ENCODE measurements at places on chromosomes 2 and 18.

GRCh38 chr2:100286318-100286717 lies 36.0 kb downstream of the LONRF2 start:
- no peak for DNase-seq

DNA sequence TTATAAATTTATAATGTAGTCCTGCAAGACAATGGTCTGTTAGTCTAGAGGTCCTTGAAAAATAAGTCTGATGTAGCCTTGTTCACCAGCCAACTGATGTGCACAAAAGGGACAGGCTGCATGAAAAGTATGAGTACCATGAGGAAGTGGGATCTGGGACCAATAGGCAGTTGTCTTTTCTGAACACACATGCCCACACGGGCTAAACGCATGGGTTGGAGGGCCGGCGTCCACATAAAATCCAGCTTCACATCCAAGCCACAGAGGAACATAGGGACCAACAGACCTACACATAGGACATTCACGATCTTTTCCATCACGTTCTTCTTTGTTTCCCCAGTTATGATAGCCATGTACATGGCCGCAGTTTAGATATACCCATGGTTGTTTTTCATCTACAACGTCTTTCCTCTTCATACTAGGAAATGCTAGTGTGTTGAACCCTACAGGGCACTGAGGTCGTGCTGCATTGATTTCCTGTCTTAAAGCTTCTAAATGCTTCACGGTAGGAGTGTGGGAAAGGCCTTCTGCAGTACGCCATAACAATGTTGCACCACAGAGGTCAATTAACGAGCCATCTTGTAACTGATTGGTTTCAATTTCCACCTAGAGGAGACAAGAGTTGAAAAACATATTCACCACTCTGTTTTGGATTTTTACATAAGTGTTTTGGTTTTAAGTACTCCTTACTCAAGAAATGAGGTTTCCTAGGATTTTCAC lies 49.4 kb downstream of the PELI1 start:
- DNase-seq, result no peak

GRCh38 chr2:130796290-130796689 lies 40.4 kb upstream of the ARHGEF4 start:
- DNase-seq, result no peak

DNA sequence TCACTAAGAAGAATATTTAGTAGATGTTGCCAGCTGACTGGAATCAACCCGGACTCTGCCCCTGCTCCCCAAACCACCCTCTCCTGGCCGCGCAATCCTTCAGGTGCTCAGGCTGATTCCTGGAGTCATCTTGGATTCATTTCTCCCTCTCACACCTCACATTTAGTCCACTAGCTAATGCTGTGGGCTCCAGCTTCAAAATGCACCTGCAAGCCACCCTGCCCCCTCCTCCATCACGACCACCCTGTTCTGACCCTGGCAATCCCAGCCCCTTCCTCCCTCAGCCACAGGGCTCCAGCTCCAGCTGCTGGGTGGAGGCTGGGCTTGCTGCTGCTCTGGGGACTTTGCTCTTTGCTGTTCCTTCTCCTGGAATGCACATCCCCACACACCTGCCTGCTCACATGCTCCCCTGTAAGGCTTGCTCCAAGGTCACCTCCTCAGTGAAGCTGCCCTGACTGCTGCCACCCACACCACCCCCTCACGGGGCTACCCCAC lies 61.3 kb upstream of the SH3RF3 start:
- no peak for DNase-seq

- no peak for DNase-seq
Measured at GRCh38 chr2:143584936-143585335, 455.7 kb downstream of the ARHGAP15 start.

- no peak for DNase-seq
Measured at GRCh38 chr2:55163274-55163721, 68.8 kb downstream of the CLHC1 start.

GRCh38 chr2:172572981-172573380 lies 17.1 kb downstream of the PDK1 start:
- DNase-seq, result no peak

- no peak for DNase-seq
Measured at GRCh38 chr2:18545384-18545783, 15.1 kb downstream of the RDH14 start.

- no peak for DNase-seq
Measured at GRCh38 chr18:74944676-74945075, 264.3 kb downstream of the PTGR3 start.

DNA sequence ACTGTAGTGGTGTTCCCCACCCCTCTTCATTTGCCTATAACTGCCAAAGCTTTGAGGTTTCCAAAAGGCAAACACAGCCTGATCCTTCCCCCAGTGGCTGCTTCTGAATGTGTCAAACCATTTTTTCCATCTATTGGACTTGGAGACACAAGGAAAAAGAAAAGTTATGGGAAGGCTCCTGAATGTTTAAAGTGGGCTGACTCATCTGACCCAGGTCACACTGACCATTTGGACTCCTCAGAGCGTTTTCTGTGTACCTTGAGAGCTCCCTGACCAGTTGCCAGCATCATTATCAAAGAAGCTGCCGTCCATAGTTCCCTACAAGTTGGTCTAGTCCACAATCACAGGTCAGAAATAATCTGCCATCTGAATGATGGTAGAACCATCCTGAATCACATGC lies 123.4 kb upstream of the COL3A1 start:
- no peak for DNase-seq
